Progenitor cell of endocrine pancreas (in vitro differentiated cells): ENCODE measurements at places on chromosomes 11 and 22.

- no peak for DNase-seq
Measured at GRCh38 chr11:69931060-69931910, 112.1 kb upstream of the FGF3 start.

DNA sequence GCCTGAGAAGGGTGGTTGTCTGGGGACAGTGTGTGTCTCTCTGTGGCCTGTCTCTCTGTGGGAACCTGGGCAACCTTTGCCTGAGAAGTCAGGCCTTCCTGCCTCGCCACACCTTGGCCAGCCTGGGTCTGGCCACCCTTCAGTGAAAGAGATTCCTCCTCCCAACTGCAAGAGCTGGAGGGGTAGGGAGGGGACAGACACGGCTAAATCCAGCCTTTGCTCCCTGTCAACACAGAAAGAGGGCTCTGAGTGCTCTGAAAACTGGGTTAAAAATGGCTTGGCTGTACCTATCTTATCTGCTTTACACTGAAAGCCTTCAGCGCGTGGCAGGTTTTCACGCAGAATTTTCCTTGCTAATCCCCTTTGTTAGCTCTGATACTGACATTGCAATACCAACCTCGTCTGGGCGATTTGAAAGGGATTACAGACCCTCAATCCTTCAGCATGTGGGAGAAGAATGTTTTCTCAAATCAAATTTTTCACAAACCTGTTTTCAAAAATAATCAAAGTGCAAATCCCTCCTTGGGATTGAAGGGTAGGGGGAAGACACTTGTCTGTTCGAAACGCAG lies 163.7 kb downstream of the DSCAML1 start:
- no peak for DNase-seq

DNA sequence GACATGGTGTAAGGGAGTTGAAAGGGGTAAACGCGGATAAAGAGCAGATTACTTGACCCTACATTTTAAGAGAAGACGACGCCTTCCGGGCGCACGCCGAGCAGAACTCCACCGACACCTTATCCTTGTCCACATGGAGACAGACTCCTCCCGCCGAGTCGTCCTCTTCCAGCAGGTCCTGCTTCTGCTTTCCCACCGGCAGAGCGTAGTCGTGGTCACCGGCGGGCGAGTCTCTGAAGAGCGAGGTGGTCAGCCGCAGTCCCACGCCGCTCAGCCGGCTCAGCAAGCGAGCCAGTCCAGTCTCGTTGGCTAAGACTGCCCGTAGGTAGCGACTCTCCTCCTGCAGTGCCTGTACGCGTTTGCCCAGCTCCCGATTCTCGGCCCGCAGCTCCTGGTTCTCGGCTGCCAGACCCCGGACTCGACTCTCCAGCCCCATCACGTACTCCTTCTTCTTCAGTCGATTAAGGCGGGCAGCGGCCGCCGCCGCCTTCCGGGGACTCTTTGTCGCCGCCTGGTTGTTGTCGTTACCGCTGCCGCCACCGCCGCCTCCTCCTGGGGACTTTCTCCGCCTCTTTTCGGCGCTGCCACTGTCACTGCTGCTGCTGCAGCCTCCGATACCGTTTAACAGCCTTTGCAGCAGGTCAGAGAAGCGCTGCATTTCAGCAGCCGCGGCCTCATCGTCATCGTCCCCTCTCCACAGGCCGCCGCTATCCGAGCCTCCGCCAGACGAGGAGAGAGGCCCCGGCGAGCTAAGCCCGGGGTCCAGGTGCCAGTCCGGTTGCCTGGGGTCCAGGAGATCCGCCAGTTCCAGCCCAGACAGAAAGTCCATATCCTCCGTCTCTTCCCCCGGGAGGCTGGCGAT lies 945 bp downstream of the CREBZF start:
- DNase-seq, result peak; percentile 62

GRCh38 chr11:35313760-35314153 lies 105.6 kb downstream of the SLC1A2 start:
- no peak for DNase-seq
